ENCODE measurements at places on chromosomes 6 and 20.

DNA sequence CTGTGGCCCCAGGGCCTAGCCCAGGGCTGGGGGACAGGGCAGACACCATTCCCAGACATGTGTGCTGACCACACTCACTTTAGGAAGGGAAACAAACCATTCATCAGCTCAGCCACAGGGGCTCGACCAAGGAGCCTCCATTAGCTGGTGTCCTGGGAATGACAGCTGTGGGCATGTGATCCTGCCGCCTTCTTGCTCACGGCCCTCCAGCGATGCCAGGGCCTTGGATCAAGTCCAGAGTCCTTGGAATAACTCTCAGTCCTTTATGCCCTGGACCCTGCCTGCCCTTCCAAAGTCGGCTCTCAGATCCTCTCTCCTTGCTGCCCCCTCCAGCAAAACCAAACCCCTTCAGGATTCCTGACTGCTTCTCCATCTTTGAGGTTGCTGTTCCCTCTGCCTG is 165.0 kb upstream of the RNF24 start:
- no peak for DNase-seq

DNA sequence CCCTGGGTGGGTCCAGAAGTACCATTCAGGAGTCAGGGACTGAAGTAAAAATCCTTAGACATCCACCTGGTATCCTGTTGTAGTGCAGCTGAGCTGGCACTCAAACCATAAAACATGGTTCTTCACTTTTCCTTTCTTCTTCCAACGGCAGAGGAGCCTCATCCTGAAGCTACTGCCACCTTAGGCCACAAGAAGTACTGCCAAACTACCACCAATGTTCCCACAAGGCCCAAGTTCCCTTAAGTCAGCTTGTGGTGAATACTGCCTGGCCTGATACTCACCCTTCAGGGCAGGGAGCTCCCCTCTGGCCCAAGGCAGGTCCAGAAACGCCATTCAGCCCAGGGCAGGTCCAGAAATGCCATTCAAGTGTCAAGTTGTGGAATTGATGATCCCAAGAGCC is 1053.4 kb upstream of the CITED2 start:
- DNase-seq = peak; percentile 3

GRCh38 chr20:34402461-34402860 is 39.4 kb downstream of the ITCH start:
- DNase-seq = no peak

- DNase-seq = no peak
Measured at GRCh38 chr6:138307816-138308730, 69.6 kb upstream of the SMIM28 start.

DNA sequence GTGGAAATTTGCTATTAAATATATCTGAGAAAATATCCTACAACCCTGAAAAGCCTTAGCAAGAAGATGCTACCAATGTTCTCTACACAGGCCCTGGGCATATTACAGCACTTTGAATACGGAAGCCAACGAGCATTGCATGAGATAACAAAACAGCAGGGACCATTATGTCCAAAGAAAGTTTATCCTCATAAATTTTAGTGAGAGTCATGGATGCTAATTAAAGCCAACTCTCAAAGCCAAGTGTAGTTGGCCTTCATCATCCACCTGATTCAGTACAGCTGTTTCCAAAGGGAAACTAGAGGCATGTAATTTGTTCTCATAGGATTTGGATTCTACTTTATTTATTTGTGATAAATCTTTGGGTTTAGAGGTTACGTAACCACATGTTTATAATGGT is 564.8 kb downstream of the RFPL4B start:
- DNase-seq = no peak

DNA sequence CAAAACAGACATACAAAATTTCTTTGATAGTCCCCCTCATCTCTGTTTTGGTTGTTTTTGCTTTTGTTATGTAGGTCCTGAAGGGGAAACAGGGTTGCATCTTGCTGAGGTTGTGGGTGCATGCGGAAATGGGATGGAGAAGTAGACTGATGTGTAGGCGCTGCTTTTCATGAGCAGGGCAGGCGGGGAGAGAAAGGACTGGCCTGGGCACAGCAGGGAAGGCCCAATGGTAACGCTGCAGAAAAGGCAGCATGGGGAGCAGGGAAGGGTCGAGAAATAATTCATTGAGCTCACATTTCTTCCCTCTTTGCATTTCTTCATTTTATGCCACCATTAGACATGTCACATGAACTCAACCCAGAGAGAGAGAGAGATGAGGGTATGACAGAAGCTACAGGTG is 74.3 kb upstream of the CCN2 start:
- no peak for DNase-seq

- DNase-seq = no peak
Measured at GRCh38 chr6:148044921-148045320, 297.7 kb upstream of the SASH1 start.

All from RPMI8226 (cell line).